Stimulated activated CD8-positive, alpha-beta memory T cell treated with anti-CD3 and anti-CD28 coated beads, Interleukin-4, amount 100 ng/mL, for 4 hours (primary cell): ENCODE measurements at places on chromosomes 6 and 20.

GRCh38 chr6:7041511-7042026 lies 66.2 kb upstream of the RREB1 start:
- DNase-seq = no peak

- no peak for DNase-seq
These were observed 521 bp upstream of the RAD21L1 start for GRCh38 chr20:1225263-1225782.

DNA sequence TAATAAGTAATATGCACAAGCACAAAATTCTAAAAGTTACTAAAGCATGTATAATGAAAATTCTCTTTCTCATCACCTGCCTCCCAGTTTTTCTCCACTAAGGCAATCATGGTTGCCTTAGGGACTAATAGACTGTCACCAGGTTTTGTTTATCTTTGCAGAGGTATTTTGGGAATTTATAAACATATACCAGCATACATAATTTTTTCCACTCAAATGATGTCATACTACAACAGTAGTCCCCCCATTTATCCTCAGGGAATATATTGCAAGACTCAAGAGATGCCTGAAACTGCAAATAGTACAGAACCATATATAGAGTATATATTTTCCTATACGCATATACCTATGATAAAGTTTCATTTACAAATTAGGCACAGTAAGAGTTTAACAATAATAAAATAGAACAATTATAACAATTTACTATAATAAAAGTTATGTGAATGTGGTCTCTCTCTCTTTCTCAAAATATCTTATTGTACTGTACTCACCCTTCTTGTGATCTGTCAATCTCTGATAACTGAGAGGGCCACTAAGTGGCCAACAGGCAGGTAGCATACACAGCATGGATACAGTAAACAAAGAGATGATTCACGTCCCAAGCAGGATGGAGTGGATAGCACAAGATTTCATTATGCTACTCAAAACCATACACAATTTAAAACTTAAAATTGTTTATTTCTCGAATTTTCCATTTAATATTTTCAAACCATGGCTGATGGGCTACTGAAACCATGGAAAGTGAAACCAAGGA lies 19.7 kb downstream of the RBL1 start:
- DNase-seq = no peak

DNA sequence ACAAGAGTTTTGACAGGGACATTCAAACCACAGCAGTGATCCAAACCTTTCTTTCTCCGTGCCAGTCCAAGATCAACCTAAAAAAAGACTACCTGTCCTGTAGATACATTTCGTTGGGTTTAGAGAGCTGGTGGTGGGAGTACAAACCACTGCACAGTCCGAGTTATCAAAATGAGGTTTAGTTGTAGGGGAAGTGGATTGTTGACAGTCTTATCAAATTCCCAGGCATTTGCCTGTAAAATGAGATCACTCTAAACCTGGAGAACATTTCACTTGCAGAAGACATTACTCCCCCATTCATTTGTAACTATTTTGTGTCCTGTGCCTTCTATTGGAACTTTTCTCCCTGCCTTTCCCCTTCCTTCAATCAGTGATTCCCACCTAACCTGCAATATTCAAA lies 469.6 kb upstream of the JARID2 start:
- no peak for DNase-seq

- no peak for DNase-seq
These were observed 97.4 kb downstream of the ATXN1 start for GRCh38 chr6:16663901-16664300.
